Fibroblast of lung (primary cell): ENCODE measurements at places on chromosomes 12 and 14.

- DNase-seq, result no peak
These were observed 79.3 kb upstream of the DYNC1H1 start for GRCh38 chr14:101884934-101885576.

GRCh38 chr14:87617079-87617478 lies 375.9 kb downstream of the GALC start:
- no peak for DNase-seq

DNA sequence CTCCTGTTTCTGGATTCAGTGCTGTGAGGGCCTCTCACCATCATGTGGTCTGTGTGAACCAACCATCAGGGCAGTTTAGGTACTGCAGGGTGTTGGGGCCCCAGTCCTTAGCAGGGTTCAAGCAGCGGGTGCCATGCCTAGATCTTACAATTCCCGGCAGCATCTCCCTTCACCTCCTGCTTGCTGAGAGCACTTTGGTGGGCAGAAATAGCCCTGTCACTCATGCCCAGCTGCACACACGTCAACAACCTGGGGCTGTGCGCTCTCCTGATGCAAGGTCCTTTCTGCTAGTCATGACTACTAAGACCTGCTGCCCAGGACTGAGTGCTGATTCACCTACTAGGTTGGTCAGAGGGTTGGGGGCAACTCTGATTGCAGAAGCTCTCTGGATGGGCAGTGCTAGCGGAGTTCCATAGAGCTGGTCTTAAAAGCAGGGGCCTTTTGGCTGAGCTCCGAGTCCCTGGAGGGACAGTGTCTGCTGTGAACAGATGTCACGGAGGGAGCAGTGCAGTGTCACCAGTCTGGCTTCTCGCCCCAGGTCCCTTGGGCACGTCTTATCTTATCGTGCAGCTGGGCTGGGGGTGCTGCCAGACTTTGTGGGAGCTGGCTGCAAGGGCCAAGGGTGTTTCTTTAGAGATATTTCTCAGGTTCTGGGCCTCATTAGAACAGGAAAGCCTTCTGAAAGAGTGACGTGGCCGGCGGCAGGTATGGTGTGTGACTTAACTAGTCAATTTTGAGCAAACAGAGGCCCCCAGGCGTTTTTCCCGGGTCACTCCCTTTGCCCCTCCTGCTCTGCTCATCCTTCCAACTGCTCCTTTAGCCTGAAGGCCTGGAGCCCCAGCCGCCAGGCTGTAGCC lies 71.8 kb downstream of the NINJ2 start:
- DNase-seq, result no peak

- peak; percentile 49 for DNase-seq
These were observed 108.7 kb downstream of the PTGER2 start for GRCh38 chr14:52422650-52423356.

DNA sequence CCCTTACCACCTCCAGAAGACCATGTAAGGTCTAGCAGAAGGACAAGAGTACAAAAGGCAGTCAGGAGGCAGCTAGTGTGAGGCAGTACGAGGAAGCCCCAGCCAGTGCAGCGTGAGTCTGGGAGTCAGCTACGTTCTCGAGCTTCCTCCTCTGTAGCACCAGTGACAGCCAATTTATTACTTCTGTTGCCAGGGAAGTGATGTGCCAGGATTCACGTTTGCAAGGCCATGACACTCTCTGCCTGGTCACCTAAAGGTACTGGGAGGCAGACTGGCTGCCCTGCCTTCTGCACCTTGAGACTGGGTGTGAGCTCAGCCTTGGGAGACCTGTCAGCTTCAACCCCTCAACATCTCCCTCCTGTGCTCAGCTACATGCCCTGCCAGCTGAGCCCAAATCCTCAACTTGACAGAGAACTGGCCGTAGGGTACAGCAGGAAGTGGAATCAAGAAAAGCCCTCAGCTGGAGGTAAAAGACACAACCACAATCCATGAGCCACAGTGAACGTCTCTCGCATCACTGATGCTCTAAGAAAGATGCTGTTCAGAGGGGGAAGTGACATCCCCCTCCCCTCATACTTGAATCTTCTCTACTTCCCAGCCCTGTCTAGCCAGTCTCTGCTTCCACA lies 182.5 kb upstream of the RGS6 start:
- DNase-seq, result no peak

- no peak for DNase-seq
These were observed at the start of gene FSCB for GRCh38 chr14:44507183-44507582. Gene FSCB, minus strand, starts transcription at chr14:44507283. Its CDS starts 296 bp downstream, at chr14:44506987.

DNA sequence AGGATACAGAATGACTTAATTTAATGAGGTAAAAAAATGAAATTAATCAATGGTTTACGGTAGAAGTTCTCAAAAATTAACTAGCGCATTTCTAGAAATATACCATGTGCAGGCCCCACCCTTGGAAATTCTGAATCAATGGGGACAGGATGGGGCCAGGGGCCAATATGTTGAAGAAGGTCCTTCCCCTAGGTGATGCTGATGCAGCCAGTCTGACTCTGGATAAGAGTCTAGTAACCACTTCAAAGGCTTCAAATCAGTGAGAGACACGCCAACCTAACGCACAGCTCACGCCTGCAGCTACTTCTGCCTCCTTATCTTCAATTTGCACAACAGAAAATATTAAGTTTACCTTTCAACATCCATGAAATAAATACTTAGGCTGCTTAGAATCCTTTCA lies 14.9 kb downstream of the GIT2 start:
- DNase-seq, result no peak

DNA sequence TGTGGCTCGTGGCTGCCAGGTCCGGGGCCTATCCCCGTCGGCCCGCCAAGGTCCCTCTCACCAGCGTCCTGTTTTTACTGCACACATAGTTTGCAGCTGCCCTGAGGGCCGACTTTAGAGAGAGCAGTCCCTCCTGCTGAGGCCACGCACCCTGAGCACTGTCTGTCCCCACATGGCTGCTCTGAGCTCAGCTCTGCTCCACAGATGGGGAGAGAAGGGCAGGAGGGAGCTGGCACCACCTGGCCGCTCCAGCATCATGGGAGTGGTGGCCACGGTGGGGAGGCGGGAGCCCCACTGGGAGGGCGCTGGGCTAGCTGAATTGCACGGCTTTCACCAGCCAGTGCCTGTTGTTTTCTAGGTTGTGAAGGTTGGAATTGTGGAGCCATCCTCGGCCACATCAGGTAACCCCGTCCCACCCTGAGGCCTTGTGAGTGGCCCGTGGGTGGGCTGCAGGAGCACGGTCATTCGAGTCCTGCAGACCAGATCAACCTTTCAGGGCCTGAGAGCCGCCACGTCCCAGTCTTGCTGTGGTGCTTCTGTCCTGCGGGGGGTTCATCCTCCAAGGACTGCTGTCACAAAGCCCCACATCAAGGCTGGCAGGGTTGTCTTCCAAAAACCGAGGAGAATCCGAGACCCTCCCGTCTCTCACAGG lies 7.4 kb upstream of the TEX22 start:
- no peak for DNase-seq

DNA sequence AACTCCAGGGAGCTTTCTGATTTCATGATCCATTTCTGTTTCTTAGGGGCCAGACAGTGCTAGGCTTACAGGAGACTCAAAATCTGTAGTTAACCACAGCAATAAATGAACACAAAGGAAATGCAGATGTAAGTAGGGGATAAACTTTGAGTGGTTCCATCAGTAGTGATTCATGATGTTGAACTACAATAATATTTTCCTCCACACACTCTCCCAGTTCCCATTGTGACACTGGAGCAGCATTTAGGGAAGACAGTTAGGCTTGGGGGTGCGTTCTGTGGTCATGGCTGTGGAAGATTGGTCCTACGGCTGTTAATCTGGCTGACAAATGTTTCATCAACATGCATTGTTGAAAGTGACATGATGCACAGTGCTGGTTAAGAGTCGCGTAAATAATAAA lies 66.9 kb downstream of the HMGA2 start:
- DNase-seq, result peak; percentile 41
